H9 (cell line): ENCODE measurements at places on chromosomes 12 and 14. TPM values are rescaled to one million over a fixed set of nuclear protein-coding genes. Genes with fewer than 3 reads are reported as not detected.

GRCh38 chr12:77746096-77746495 is 84.6 kb upstream of the NAV3 start:
- no peaks in the 10 kb centered on the region for H3K4me1 ChIP-seq
- no peak for DNase-seq
- H3K27me3 ChIP-seq: no peaks in the 10 kb centered on the region
- H3K36me3 ChIP-seq: peaks cover 1% of the 10 kb centered on the region; the same call in 1 of the 3 replicates
- H3K27ac ChIP-seq: no peak overlapping the region

Gene GLT8D2
- 2.9 and 3.8 TPM in 2 replicates for total RNA-seq

- H3K4me1 ChIP-seq: no peaks in the 10 kb centered on the region; the same call in 1 of the 2 replicates
- no peak for DNase-seq
- no peak overlapping the region for H3K4me3 ChIP-seq
- no peaks in the 10 kb centered on the region for H3K27me3 ChIP-seq
These were observed 101.5 kb downstream of the GPR135 start for GRCh38 chr14:59363531-59364226.

- no peaks in the 10 kb centered on the region for H3K4me1 ChIP-seq
- H3K4me3 ChIP-seq: no peak overlapping the region
- no peaks in the 10 kb centered on the region for H3K36me3 ChIP-seq
- H3K27me3 ChIP-seq: no peaks in the 10 kb centered on the region
These were observed 96.3 kb upstream of the CCND2 start for GRCh38 chr12:4177262-4177661.

DNA sequence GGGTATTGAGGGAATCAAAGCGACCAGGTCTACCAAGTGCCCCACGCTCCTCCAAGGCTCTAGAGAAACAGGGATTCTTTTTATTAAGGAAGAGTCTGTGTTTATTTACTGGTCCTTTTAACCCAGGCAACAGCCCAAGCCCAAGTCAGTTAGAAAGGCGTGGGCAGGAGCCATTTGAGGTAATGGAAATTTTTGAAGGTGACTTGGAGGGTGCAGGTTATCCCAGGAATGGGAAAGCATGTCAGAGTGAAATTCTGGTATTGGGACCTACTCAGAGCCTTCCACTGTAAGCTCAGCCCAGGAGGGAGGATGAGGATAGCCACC is 2.9 kb downstream of the SLC6A12 start:
- H3K4me1 ChIP-seq: 0 out of 2 replicates have a peak, but pooled peaks cover 4% of the 10 kb centered on the region
- H3K36me3 ChIP-seq: no peaks in the 10 kb centered on the region
- H3K27ac ChIP-seq: no peak overlapping the region
- no peak overlapping the region for H3K4me3 ChIP-seq

Gene PCK2
- 48.9 and 50.2 TPM in 2 replicates for total RNA-seq

Gene TAS2R7
- total RNA-seq: not detected in 2 replicates

Gene CLEC2A
- 0.87 TPM in 1 of 2 replicates, not detected in the other for total RNA-seq

Gene PIWIL1
- total RNA-seq: not detected in 2 replicates

DNA sequence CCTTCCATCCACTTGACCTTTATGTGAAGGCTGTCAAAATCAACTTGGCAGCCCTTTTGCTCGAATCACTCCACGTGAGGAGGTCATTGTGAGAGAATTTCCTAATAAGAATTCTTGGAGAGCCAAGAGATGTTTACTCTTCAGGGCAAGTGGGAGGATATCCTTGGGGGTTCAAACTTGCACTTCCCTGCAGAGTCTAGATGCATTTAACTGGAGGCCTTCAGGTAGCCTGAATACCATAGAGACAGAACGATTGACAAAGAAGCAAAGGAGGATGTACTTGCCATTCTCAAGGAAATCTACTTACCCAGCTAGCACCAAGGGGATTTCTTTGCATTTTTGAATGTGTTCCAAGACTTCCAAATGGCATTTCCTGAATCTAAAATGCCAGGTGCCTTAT is 1702.6 kb upstream of the FLRT2 start:
- H3K4me1 ChIP-seq: peaks cover 8% of the 10 kb centered on the region
- no peaks in the 10 kb centered on the region for H3K36me3 ChIP-seq
- H3K27me3 ChIP-seq: no peaks in the 10 kb centered on the region
- H3K4me3 ChIP-seq: no peak overlapping the region
- DNase-seq: no peak

DNA sequence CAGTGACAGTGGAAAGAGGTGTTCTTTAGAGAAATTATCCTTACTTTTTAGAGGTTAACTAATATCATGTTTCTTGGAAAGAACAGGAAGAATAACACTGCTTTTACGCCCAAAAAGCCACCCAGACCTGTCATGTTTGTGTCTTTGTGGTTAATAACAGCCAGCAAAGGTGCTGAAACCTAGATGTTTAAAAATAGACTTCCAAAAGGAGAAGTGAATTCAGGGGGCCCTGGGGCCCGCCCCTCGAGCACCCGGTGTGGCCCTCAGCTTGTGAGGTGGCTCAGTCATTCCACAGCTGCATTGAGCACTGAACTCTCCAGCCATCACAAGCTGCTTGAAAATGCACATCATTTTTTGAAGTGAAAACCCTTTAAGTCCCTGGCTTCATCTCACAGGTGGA is 20.8 kb upstream of the AMN start:
- no peak for DNase-seq
- peaks cover 25% of the 10 kb centered on the region for H3K36me3 ChIP-seq
- no peaks in the 10 kb centered on the region for H3K4me1 ChIP-seq
- H3K4me3 ChIP-seq: no peak overlapping the region

DNA sequence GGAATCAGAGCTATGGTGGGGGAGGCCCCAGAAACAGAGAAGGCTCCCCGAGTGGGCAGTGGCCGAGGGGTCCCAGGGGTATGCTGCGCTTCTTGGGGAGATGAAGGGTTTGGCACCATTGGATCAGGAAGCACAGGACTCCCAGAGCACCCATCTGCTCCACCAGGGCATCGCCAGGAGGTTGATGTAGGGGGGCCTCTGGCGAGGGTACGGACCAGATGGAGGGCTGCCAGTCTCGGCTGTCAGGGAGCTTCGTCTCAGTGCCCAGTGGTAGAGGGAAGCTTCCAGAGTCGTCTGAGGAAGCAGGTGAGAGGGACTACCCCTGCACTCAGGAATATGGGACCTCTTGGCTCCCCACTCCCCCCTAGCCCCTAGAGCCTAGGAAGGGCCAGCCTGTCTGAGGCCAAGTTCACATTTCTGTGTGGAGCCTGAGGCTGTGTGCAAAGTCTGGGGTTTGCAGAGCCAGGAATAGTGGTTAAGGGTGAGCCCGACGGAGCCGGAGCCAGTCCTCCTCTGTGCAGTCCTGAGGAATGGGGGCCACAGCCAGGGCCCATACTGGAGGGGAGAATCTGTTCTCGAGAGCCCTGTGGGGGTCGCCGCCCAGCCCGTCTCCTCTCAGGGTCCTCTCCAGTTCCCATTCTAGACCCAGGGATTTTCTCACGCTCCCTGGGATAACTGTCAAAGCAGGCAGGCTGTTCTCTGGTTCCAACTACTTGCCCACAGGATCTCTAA is 10.2 kb downstream of the SLC48A1 start:
- H3K4me1 ChIP-seq: peaks cover 3% of the 10 kb centered on the region; the same call in 1 of the 2 replicates
- no peak for DNase-seq
- H3K27me3 ChIP-seq: no peaks in the 10 kb centered on the region
- no peak overlapping the region for H3K4me3 ChIP-seq

- peaks cover 18% of the 10 kb centered on the region for H3K36me3 ChIP-seq
- no peak for DNase-seq
- peaks cover 8% of the 10 kb centered on the region for H3K4me1 ChIP-seq
- H3K27ac ChIP-seq: no peak overlapping the region
- no peaks in the 10 kb centered on the region for H3K27me3 ChIP-seq
These were observed 88.2 kb downstream of the TSPAN9 start for GRCh38 chr12:3165078-3165980.

DNA sequence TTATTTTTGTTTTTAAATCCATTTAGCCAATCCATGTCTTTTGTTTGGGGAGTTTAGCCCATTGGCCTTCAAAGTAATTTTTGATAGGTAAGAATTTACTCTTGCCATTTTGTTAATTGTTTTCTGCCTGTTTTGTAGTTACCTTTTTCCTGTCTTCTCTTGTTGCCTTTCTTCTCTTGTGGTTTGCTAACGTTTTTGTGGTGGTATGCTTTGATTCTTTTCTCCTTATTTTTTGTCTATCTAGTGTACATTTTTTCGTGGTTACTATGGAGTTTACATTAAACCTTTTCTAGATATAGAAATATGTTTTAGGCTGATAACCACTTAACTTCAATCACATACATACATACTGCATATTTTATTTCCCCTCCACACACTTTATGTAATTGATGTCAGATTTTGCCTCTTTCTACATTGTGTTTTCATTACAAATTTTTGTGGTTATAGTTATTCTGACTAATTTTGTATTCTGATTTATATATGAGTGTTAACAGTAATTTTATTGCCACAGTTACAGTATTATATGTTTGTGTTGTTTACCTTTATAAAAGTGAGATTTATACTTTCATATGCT is 19.2 kb upstream of the PPP1R12A start:
- no peaks in the 10 kb centered on the region for H3K4me1 ChIP-seq
- H3K27me3 ChIP-seq: no peaks in the 10 kb centered on the region
- H3K36me3 ChIP-seq: peaks cover 7% of the 10 kb centered on the region
- no peak overlapping the region for H3K27ac ChIP-seq
- no peak overlapping the region for H3K4me3 ChIP-seq
- no peak for DNase-seq

Gene TRAFD1
- total RNA-seq: 32.0 and 32.9 TPM in 2 replicates

Gene LRRC10
- not detected in 2 replicates for total RNA-seq

DNA sequence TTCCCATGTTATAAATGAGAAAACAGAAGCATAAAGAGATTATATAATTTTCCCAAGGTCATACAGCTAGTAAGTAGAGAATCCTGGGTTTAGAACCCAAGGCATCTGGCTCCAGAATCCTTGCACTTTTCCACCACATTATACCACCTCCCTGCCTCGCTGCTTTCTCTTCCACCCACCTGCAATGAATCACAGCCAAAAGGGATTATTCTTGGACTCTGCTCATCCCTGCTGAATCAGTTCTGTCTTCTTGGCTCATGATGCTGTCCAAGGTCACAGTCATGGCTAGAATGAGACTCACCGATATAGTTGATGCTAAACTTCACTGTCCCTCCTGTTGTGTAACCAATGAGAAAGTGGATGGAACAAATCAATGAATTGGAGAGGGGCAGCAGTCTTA is 356.6 kb downstream of the FUT8 start:
- no peaks in the 10 kb centered on the region for H3K4me1 ChIP-seq
- no peaks in the 10 kb centered on the region for H3K36me3 ChIP-seq
- no peak overlapping the region for H3K27ac ChIP-seq
- H3K27me3 ChIP-seq: no peaks in the 10 kb centered on the region

DNA sequence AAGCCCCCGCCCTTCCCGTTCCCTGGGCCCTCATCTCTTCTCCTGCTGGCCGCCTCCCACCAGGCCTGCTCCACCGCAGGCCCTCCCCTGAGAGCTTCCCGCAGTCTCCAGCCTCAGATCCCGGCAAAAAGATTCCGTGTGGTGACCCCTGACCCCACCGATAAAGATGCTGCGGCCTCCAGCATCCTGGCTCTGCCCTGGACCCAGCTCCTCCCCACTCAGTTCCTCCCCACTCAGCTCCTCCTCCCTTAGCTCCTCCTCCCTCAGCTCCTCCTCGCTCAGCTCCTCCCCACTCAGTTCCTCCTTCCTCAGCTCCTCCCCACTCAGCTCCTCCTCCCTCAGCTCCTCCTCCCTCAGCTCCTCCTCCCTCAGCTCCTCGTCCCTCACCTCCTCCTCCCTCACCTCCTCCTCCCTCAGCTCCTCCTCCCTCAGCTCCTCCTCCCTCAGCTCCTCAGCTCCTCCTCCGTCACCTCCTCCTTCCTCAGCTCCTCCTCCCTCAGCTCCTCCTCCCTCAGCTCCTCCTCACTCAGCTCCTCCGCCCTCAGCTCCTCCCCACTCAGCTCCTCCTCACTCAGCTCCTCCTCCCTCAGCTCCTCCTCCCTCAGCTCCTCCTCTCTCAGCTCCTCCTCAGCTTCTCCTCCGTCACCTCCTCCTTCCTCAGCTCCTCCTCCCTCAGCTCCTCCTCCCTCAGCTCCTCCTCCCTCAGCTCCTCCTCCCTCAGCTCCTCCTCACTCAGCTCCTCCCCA is 17.0 kb downstream of the NOC4L start:
- H3K4me1 ChIP-seq: no peaks in the 10 kb centered on the region
- DNase-seq: no peak
- H3K36me3 ChIP-seq: no peaks in the 10 kb centered on the region
- H3K27ac ChIP-seq: no peak overlapping the region
- H3K4me3 ChIP-seq: no peak overlapping the region

DNA sequence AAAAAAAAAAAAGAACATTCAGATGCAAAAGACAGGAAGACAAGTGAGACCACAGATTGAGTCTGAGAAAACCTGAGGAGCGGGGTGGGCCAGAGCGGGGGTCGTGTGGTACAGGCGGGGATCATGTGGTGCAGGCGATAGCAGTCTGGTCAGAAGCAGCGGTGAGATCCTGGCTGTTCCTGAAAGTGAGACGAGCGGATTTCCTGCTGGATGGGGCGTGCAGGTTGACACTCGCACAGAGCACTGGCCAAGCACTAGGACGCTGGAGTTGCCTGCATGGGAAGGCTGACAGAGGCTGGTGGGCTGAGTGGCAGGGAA is 35.7 kb downstream of the CDC42BPB start:
- peaks cover 5% of the 10 kb centered on the region; the same call in 1 of the 2 replicates for H3K4me1 ChIP-seq
- H3K4me3 ChIP-seq: peak overlapping the region; percentile 15; the same call in 1 of the 3 replicates
- H3K36me3 ChIP-seq: peaks cover 12% of the 10 kb centered on the region
- H3K27ac ChIP-seq: no peak overlapping the region
- no peak for DNase-seq
- no peaks in the 10 kb centered on the region for H3K27me3 ChIP-seq

DNA sequence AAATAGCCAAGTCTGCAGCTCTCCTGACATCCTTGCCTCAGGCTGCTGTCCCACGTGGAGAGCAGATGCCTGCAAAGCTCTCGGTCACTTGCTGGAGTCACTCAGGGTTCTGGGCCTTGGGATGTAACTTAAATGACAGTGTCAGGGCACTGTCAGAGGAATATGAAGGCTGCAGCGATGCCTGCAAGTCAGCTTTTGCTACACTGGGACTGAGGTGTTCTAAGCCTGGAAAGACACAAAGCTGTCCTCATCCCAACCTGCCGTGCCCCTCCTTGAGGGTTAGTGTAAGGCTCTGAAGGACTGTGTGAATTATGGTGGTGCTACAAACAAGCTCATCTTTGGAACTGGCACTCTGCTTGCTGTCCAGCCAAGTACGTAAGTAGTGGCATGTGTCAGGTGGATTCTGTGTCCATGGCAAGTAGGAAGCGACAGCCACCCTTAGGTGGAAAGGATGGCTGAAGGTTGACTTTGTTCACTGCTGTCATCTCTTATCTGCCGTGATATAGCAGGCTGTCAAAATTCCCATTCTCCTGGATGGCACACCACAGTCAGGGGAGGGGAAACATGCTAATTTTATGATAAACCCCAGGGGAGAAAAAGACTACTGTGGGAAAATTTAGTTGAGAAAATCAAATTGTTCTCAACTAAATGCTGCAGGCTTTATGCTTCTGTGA is 79.9 kb downstream of the DAD1 start:
- DNase-seq: no peak
- no peaks in the 10 kb centered on the region for H3K27me3 ChIP-seq
- no peaks in the 10 kb centered on the region; the same call in 1 of the 2 replicates for H3K4me1 ChIP-seq
- H3K36me3 ChIP-seq: no peaks in the 10 kb centered on the region
- no peak overlapping the region for H3K4me3 ChIP-seq
- H3K27ac ChIP-seq: no peak overlapping the region

GRCh38 chr12:51172515-51173431 is at the start of gene TFCP2:
TSS of gene TFCP2 (minus strand) at chr12:51173135. CDS start at chr12:51172422, 713 bp downstream.
- H3K27ac ChIP-seq: peak within 1 kb of the TSS; percentile 81
- H3K4me3 ChIP-seq: peak within 1 kb of the TSS; percentile 75
- peaks cover 4% of the 10 kb centered on the region; the same call in 2 of the 3 replicates for H3K36me3 ChIP-seq
- DNase-seq: peak; percentile 99
- H3K27me3 ChIP-seq: no peaks in the 10 kb centered on the region
